ENCODE measurements at places on chromosomes 4 and X. TPM values are rescaled to one million over a fixed set of nuclear protein-coding genes. Genes with fewer than 3 reads are reported as not detected.

GRCh38 chrX:54029529-54030143 lies 14.6 kb downstream of the PHF8 start:
- no peak overlapping the region for H3K27ac ChIP-seq
- peaks cover 69% of the 10 kb centered on the region for H3K36me3 ChIP-seq
- no peak for DNase-seq
- peaks cover 2% of the 10 kb centered on the region for H3K4me1 ChIP-seq
- H3K27me3 ChIP-seq: no peaks in the 10 kb centered on the region

GRCh38 chr4:26860922-26861433 lies 337 bp downstream of the STIM2 start:
- H3K4me3 ChIP-seq: peak overlapping the region; percentile 87
- peaks cover 56% of the 10 kb centered on the region for H3K4me1 ChIP-seq
- peak overlapping the region; percentile 89 for H3K27ac ChIP-seq
- H3K36me3 ChIP-seq: peaks cover 7% of the 10 kb centered on the region

DNA sequence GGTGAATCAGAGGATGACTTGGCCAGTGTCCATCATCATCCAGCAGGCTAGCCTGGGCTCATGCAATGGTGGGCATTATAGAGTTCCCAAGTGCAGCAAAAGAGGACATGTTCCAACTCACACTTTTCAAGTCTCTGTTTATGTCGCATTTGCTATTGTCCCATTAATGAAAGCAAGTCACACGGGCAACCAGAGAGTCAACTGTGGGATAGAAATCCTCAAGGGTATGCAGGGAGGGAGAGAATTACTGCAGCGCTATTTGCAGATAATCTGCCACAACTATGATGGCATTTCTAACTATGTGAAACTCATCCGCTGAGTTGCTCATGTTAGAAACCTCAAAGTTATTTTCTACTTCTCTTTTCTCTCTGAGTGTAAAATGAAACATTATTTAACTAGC lies 78.5 kb upstream of the TAB3 start:
- no peak overlapping the region for H3K27ac ChIP-seq
- H3K4me1 ChIP-seq: peaks cover 5% of the 10 kb centered on the region
- DNase-seq: no peak
- no peaks in the 10 kb centered on the region for H3K36me3 ChIP-seq

Gene HPSE
- total RNA-seq: 32.7 TPM

Gene P2RY8
- 180 TPM for total RNA-seq

Gene MAGEA9B
- not detected for total RNA-seq

Gene PAGE2
- not detected for total RNA-seq

Gene CABS1
- not detected for total RNA-seq

Gene GPRIN3
- 106 TPM for total RNA-seq

Gene AR
- 0.33 TPM for total RNA-seq

Gene ADRA2C
- not detected for total RNA-seq
